ENCODE measurements at places on chromosomes 11 and 22.

GRCh38 chr11:126722006-126722736, 278.4 kb downstream of the KIRREL3 start:
- no peak for DNase-seq

GRCh38 chr11:85848006-85848405, 7.2 kb upstream of the CCDC83 start:
- no peak for DNase-seq

GRCh38 chr22:50261615-50262459, at the start of gene MAPK12:
Gene MAPK12 (minus strand): TSS chr22:50261683. CDS start chr22:50261509, 174 bp downstream.
- DNase-seq = no peak

- DNase-seq = peak; percentile 86
Observed at GRCh38 chr11:108929241-108929640, 264.4 kb downstream of the DDX10 start.

DNA sequence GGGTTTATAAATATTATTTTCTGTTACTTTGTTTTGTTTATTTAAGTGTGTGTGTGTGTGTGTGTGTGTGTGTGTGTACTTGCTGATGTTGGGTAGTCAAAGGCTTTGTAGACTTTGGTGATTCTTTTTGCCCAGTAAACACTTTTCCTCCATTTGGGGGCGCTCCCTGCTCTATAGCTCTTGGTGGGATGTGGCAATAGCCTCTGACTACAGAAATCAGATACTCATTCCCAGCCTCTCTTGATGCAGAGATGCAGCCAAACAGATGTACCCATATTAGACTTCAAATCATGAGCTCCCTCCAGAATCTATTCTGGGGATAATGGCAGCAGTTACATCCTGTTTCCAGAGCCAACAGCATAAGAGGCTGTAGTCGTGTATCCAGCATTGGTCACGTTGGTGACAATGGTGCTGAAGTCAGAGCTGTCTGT, 33.4 kb upstream of the APOL5 start:
- peak; percentile 39 for DNase-seq

DNA sequence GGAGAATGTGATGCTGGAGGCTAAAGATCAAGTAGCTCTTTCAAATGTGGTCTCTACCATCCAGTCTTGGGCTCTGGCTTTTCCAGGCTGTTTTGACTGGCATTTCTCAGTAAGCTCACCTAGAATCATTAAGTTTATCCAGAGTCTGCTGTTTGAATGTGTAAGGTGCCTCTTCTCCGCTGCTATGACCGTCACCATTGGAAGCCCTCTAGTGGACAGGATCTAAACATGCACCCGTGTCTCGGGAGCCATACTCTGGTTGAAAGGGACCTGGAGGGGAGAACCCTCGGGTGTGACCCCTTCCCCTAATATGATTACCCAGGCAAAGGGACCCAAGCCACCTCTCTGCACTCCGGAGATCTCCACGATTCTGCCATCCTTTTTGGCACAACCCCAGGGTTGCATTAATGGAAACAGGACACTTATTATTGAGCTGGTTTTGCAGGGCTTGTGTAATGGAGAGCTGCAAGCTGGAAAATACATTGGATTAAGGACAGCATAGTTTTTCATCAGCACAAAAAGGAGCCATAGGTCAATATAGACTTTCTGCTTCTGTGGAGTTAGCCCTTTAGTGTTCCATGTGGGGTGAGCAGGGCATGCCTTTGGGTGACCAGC, 191.0 kb upstream of the LARGE1 start:
- peak; percentile 0 for DNase-seq

GRCh38 chr11:47354913-47355282, 2.4 kb upstream of the MYBPC3 start:
- DNase-seq = no peak

GRCh38 chr11:70091638-70092037, 13.5 kb downstream of the ANO1 start:
- no peak for DNase-seq

All from MCF 10A (cell line).